A549 treated with GW870086 at 1 μM for 4 hours (cell line): ENCODE measurements at places on chromosomes 16 and 17. TPM values are rescaled to one million over a fixed set of nuclear protein-coding genes. Genes with fewer than 3 reads are reported as not detected.

Gene GABARAP
- 629 to 795 TPM (median 688 TPM) in 5 replicates for total RNA-seq

Gene HIC1
- total RNA-seq, result 0.95 to 2.1 TPM (median 1.4 TPM) in 5 replicates

Gene C17orf100
- total RNA-seq, result 1.8 to 2.9 TPM (median 2.5 TPM) in 5 replicates

Gene NPIPB8
- 0.39 to 0.72 TPM (median 0.46 TPM) in 4 of 5 replicates, not detected in the other for total RNA-seq

Gene RHBDL1
- 0.56 to 1.4 TPM (median 1.3 TPM) in 5 replicates for total RNA-seq

Gene RBFOX1
- total RNA-seq, result not detected in 5 replicates

Gene TXNDC11
- 33.9 to 41.5 TPM (median 40.8 TPM) in 5 replicates for total RNA-seq

Gene OR3A2
- total RNA-seq, result not detected in 5 replicates

Gene HS3ST2
- not detected in 5 replicates for total RNA-seq

Gene CRYBA1
- not detected in 5 replicates for total RNA-seq

Gene CRHR1
- total RNA-seq, result 0.20 TPM in 1 of 5 replicates, not detected in the others

Gene GNG13
- total RNA-seq, result not detected in 5 replicates

Gene USP43
- total RNA-seq, result 3.3 to 4.6 TPM (median 4.0 TPM) in 5 replicates

Gene DOC2B
- 0.85 to 1.1 TPM (median 0.92 TPM) in 5 replicates for total RNA-seq

Gene CBLN1
- total RNA-seq, result 0.13 to 0.23 TPM in 2 of 5 replicates, not detected in the others

Gene UNC45B
- not detected in 5 replicates for total RNA-seq

Gene TERB1
- total RNA-seq, result not detected in 5 replicates

Gene NDRG4
- total RNA-seq, result 26.7 to 33.0 TPM (median 31.0 TPM) in 5 replicates

Gene PRSS27
- total RNA-seq, result 0.71 to 1.9 TPM (median 1.3 TPM) in 5 replicates

Gene KRT33A
- total RNA-seq, result not detected in 5 replicates

Gene KRT32
- total RNA-seq, result 0.13 TPM in 1 of 5 replicates, not detected in the others

Gene ARHGAP44
- 2.3 to 2.8 TPM (median 2.4 TPM) in 5 replicates for total RNA-seq

Gene DNAH2
- 0.01 to 0.10 TPM (median 0.05 TPM) in 4 of 5 replicates, not detected in the other for total RNA-seq

Gene ALOX12B
- 1.3 to 1.8 TPM (median 1.6 TPM) in 5 replicates for total RNA-seq

Gene ZDHHC1
- 4.6 to 7.2 TPM (median 6.5 TPM) in 5 replicates for total RNA-seq

Gene FOXL1
- 0.83 to 2.3 TPM (median 0.97 TPM) in 5 replicates for total RNA-seq

Gene MRPL38
- total RNA-seq, result 88.0 to 126 TPM (median 118 TPM) in 5 replicates
